ENCODE measurements at places on chromosomes 5 and 9. TPM values are rescaled to one million over a fixed set of nuclear protein-coding genes. Genes with fewer than 3 reads are reported as not detected.

Gene CHD1
- 80.6 TPM for total RNA-seq

GRCh38 chr5:133111299-133111698 lies 59.5 kb downstream of the HSPA4 start:
- no peaks in the 10 kb centered on the region for H3K27me3 ChIP-seq
- H3K27ac ChIP-seq = no peak overlapping the region
- DNase-seq = peak; percentile 94
- H3K36me3 ChIP-seq = peaks cover 7% of the 10 kb centered on the region
- no peak overlapping the region for H3K4me3 ChIP-seq

DNA sequence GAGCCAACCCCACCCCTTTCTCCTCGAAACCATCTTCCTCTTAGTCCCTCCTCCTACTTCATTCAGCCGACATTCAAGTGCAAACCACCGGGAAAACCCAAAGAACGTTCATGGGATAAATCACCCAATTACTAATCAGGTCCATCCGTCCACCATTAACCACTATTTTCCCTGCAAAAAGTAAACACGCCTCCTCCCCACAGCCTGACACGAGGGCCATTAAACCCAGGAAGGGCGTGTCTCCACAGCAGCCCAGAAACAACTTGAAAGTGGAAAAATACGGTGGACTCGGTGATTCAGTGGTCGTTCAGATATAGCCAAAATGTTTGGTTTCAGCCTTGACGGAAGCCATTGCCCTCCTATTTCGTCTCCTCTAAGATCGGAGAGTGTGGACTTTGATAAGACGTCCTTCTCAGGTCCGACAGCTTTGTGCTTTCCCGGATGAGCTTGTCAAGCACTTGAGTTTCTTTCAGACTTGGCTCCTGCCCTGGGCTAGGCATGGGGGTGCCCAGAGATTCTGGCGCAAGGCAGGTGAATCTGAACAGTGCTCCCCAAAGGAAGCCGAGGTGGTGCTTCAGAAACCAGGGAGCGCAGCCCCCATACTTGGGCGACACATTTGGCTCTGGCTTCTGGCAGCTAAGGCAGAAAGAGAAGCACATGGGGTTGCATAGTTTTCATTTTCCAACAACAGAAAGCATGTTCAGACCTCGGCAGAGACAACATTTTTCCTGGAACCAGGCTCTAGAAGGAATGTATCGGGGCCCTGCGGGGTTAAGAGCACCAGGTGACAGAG lies 56.6 kb downstream of the SMIM23 start:
- H3K4me3 ChIP-seq = no peak overlapping the region
- H3K27ac ChIP-seq = no peak overlapping the region
- no peaks in the 10 kb centered on the region for H3K36me3 ChIP-seq
- H3K27me3 ChIP-seq = no peaks in the 10 kb centered on the region
- peaks cover 3% of the 10 kb centered on the region for H3K4me1 ChIP-seq

DNA sequence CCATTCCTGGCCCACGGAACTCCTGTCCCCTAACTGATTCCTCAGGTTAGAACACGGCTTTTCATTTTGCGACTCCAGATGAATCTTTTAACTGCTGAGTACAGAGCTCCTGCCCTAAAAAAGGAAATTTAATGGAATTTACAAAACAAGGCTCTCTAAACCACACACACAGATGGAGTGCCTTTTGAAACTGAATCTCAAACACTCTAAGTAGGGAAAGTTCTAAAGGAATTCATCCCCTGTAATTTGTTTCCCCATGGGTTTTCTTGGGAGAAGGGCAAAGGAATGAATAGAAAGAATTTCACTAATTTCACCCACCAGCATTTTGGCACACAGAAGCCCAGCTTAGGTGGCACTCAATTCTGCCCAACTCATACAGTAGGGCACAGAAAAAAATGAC lies 106.5 kb downstream of the THBS4 start:
- H3K4me3 ChIP-seq = no peak overlapping the region
- peaks cover 39% of the 10 kb centered on the region for H3K36me3 ChIP-seq
- no peak for DNase-seq
- peak overlapping the region; percentile 84 for H3K27ac ChIP-seq

Gene CD180
- total RNA-seq = 0.26 TPM

Gene F2RL2
- total RNA-seq = not detected

DNA sequence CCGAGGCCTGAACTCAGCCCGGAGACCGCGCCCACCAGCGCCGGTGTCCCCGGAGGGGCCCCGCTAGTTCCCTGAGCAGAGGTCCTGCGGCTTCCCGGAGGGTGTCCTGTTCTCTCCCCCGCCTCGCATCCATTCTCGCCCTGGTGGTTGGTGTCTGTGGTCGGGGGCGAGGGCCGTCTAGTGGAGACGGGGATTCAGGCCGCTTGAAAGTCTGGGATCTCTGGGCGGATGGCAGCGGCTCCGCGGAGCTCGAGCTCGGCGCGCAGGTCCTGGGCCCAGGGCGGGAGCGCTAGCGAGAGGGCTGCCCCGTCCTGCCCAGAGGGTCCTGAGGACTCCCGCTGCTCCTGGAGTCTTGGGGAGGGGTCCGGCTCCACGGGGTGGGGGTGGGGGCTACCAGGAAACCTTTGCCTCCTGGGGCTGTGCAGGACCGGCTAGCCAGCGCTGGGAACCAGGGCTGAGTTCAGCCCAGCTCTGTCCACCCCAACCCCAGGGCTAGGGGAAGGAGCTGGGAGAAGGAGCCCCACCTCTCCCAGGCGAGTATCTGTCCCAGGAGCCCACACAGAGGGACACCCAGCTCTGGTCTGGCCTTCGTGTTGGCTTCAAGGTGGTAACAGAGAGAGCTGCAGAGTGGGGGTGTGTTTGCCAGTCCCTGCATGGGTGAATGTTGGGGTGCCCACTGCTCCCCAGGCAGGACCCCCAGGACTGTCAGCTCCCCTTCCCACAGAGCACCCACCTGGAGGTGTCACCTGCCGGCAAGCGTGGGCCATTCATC lies 4.0 kb downstream of the TOR4A start:
- peaks cover 4% of the 10 kb centered on the region for H3K4me1 ChIP-seq
- peaks cover 9% of the 10 kb centered on the region for H3K36me3 ChIP-seq
- no peak for DNase-seq
- no peak overlapping the region for H3K27ac ChIP-seq
- no peak overlapping the region for H3K4me3 ChIP-seq
- H3K27me3 ChIP-seq = no peaks in the 10 kb centered on the region

Gene SPINK13
- total RNA-seq = not detected

Data from activated CD4-positive, alpha-beta T cell treated with anti-CD3 and anti-CD28 coated beads, Interleukin-2, amount 10 ng/mL, durations not matched to agents 24 days and 14 days (primary cell).